ENCODE measurements at places on chromosomes 12 and 14.

DNA sequence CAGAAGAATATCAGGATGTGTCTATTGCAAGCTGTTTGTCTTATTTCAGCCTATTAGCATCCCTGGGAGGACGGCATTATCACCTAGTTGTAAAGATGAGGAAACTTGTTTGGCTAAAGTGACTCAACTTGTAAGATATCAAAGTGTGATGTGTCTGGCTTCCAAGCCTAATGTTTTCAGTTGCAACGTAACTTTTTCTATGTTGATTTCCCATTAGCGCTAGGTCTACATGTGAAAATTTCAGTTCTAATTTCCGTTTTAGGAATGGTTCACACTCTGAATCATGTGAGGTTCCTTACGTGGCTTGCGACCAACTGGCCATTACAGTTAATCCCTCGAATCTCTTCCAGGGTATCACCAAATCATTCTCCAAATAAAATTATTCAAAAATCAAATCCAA is 58.0 kb downstream of the LLPH start:
- no peak for DNase-seq

GRCh38 chr14:93276031-93276716 is 56.7 kb downstream of the BTBD7 start:
- DNase-seq: no peak

- no peak for DNase-seq
These were observed 27.9 kb downstream of the CGRRF1 start for GRCh38 chr14:54537651-54538050.

- no peak for DNase-seq
These were observed 250.2 kb downstream of the C12orf50 start for GRCh38 chr12:87779016-87779415.

- DNase-seq: no peak
These were observed 161.1 kb upstream of the EGLN3 start for GRCh38 chr14:34111953-34112352.

- DNase-seq: peak; percentile 42
These were observed 9.8 kb upstream of the HSP90AA1 start for GRCh38 chr14:102096569-102097188.

DNA sequence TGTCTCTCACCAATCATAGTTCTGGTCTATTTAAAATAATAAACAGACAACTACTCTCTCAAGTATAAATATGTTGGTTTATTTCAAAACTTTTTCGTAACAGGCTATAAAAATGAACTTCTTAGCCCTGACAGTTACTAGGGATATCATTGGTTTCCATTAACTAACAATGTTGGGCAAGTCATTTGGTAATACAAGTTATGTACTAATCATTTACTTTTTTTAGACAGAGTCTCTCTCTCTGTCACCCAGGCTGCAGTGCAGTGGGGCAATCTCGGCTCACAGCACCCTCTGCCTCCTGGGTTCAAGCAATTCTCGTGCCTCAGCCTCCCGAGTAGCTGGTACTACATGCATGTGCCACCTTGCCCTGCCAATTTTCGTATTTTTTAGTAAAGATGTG is 14.6 kb upstream of the KANSL2 start:
- no peak for DNase-seq

DNA sequence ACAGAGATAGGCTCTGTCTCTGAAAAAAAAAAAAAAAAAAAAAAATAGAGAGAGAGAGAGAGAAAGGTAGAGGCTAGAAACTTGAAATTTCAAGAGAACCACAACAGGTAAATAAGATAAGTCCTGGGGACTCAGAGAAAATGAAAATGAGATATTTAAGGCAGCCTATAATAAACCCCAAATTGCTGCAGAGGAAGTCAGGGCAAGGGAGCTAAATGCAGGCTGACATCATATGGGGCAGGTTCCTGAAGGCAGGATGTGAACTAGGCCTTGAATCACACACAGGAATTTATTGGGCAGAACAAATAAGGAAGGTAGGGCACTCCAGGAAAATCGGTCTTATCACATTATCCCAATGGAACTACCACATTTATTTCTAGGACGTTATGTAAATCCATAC is 54.9 kb upstream of the NUDT4 start:
- DNase-seq: no peak

DNA sequence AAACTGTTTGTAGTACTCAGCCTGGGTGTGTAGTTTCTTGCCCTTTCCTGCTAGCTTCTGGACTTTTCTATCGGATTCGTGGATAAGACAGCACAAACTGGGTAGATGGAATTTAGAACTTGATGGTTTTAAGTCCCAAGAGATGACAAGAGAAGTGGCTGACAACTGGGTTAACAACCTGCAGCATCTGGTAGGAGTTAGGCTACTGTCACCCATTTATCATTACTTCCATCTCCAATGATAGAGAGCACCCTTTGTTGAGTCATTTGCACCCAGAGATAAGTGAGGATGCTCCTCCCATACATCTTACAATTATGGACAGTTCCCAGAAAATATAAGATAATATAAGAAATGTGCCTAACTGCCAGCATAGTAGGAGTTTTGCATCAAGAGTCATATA is 50.2 kb upstream of the FLRT2 start:
- no peak for DNase-seq

GRCh38 chr14:102479107-102479506 is 30.5 kb downstream of the ANKRD9 start:
- no peak for DNase-seq

DNA sequence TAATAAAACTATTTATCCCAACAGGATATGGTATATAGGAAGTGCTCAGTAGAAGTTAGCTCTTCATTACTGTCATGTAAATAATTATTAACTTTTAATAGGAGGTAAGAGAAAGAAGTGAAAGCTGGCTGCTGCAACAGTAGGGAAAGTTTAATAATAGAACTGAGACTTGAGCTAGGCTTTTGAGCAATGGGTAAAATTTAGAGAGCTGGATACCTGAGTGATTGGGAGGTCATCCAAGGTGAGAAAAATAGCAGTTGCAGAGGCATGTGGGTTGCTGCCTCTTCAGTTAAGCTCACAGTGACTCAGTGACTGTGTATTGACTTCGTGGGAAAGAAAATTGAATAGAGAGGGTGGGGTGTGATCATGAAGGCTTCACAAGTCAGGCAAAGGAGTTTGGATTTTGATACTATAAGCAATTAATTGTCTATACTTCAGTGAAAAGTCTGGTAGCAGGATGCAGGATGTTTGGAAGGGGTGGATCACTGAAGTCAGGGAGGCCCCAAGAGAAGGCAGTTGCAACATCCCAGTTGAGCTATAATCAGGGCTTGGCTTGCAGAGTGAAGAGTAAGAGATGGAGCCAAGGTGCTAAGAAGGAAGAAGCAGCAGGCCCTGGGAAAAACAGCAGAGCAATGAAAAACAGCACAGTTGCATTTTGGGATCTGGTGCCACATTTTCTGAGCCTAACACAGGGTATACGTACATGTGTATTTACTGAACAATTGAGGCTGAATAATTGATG is 172.0 kb upstream of the FRMD6 start:
- DNase-seq: no peak

- no peak for DNase-seq
These were observed 12.3 kb downstream of the APOLD1 start for GRCh38 chr12:12797794-12798152.

- no peak for DNase-seq
These were observed 33.7 kb downstream of the RASSF8 start for GRCh38 chr12:25992026-25992782.

- no peak for DNase-seq
These were observed 66.6 kb upstream of the FAR2 start for GRCh38 chr12:29082522-29082921.

DNA sequence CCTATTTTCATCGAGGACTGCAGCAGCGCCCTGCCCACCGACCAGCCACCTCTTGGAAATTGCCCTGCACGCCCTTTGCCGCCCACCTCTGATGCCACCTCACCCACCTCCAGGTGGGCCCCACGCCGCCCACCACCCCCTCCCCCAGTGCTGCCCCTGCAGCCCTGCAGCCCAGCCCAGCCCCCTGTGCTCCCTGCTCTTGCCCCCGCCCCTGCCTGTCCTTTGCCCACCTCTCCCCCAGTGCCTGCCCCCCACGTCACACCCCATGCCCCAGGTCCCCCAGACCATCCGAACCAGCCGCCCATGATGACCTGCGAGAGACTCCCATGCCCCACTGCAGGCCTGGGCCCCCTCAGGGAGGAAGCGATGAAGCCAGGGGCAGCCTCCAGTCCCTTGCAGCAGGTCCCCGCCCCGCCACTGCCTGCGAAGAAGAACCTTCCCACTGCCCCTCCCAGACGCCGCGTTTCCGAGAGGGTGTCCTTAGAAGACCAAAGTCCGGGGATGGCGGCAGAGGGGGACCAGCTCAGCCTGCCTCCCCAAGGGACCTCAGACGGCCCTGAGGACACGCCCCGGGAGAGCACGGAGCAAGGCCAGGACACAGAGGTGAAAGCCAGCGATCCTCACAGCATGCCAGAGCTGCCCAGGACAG is 96.5 kb downstream of the LGMN start:
- no peak for DNase-seq

DNA sequence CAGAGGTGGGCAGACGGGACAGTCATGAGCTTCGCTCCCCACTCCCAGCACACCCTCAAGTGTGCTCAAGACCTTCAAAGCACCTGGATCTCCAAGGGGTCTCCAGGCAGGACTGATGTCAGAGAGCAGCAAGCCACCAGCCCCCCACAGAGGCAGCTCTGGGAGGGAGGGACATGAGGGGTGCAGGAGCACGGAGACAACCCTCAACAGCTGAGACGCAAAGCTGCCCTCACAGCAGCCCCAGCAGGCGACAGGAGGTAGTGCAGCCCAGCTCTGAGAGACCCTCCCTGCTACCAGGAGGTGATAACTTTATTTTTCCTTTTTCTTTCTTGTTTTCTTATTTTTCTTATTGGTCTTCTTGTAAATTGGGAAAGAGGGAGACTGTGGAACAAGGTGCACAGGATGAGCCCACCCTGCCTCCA is 17.9 kb downstream of the SIVA1 start:
- no peak for DNase-seq
